ENCODE measurements at places on chromosomes 2 and 18.

- no peak for DNase-seq
Measured at GRCh38 chr2:138267161-138267901, 234.2 kb upstream of the SPOPL start.

DNA sequence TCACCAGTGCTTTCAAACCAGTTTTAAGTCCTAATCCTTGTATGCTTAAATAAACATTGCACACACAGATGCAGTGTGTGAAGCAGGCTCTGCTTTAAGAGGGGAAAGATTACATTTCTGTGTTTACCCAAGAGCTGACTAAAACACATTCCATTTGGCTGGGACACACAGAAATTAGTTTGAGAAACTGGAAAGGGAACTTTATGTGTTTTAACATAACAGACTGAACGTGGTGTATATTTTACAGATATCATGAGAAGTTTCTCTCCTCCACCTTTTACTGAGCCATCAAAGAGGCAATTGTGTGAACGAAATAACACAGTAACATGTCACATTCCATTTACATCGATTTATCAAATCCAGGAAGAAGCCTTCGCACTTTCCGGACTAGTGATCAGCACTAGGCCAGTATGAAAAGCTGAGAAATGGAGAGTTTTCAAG lies 121.8 kb downstream of the MAIP1 start:
- no peak for DNase-seq

- DNase-seq = no peak
Measured at GRCh38 chr2:161119483-161119882, 40.7 kb upstream of the TANK start.

- DNase-seq = no peak
Measured at GRCh38 chr2:209441541-209441940, 17.7 kb downstream of the MAP2 start.

DNA sequence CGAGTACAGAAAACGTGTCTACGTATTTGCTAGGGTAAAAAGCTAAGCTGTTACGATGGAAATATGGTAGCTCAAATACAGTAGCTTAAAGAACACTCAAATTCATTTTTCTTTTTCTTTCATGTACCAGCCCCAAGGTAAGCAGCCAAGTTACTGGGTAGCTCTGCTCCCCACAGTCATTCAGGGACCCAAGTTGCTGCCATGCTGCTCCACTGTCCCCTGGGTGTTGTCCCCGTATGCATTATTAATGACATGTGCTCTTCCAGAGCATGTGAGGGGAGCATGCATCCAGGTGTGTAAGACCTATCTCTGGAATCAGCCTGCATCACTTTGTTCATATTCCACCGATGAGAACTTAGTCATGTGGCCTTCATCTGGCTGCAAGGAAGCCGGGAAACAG lies 105.1 kb upstream of the SP3 start:
- no peak for DNase-seq

- no peak for DNase-seq
Measured at GRCh38 chr2:42743659-42743990, 20.3 kb downstream of the OXER1 start.

DNA sequence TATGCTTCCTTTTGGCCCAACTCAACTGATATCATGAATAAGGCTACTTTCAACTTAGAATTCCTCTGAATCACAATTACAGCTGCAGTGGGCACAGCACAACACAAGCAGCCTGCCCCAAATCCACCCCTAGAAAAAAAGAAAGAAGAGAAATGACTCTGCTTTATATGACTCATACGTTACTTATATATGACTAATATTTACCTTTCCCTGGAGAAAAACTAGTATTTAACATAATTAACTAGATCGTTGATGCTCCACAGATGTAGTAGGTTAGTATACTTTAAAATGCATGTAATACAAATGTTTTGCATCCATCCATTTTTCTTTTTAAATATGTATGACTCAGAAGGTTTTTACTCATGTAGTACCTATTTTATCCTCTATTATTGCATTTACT lies 133.3 kb upstream of the UNC80 start:
- no peak for DNase-seq

GRCh38 chr2:210818473-210818872 lies 262.1 kb downstream of the CPS1 start:
- DNase-seq = no peak

DNA sequence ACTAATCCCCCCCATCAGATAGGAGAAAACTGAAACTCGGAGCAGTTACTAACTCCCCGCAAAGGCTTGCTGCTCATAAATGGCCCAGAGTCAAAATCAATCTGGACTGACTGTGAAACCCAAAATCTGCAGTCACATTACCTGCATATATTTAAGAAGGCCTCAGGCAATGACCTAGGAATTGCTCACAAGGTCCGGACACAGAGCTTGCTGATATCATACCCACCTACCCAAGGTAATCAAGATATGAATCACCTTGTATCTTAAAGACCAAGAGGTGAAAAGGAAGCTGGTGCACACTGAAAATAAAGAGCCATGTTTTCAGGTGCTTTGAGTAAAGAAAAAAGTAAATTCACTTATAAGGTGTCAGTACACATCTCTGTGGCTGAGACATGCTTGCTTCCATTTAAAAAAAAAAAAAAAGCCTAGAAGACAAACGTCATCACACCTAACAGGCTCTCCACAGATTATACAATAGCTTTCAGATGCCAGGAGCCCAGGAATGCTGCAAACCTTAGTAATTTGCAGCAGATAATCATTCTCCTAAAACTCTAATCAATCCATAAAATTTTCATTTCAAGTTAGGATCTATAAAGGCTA lies 195.4 kb downstream of the ZEB2 start:
- DNase-seq = no peak

- DNase-seq = no peak
Measured at GRCh38 chr2:152088006-152088405, 10.8 kb downstream of the CACNB4 start.

GRCh38 chr2:97354576-97354975 lies 235.1 kb downstream of the ANKRD36B start:
- no peak for DNase-seq

DNA sequence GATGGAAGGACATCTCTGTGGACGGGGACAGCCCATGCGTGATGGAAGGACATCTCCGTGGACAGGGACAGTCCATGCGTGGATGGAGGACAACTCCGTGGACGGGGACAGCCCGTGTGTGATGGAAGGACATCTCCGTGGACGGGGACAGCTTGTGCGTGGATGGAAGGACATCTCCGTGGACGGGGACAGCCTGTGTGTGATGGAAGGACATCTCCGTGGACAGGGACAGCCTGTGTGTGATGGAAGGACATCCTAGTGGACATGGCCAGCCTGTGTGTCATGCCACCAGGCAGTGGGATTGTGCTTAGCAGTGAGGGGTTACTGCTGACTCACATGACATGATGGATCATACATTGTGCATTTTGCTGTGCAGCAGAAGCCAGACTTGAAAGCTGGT lies 30.0 kb upstream of the NFATC1 start:
- no peak for DNase-seq

DNA sequence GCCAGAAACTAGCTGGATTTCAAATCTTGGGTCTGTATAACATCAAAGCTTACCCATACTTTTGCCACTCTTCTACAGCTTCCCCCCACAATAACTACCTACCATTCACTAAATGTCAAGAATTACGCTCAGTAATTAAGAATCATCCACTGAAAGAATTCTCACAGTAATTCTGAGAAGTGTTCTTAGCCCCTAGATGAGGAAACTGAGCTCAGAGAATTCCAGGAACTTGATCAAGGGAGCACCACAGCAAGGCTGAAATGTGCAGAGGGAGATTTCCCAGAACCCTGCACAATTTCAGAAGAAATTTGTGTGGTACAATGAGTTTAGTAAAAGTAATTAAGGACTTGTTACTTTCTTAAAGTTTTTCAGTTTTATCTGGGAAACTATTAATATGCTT lies 194.5 kb upstream of the STK17B start:
- no peak for DNase-seq

- no peak for DNase-seq
Measured at GRCh38 chr2:190418727-190419126, 10.6 kb downstream of the MFSD6 start.

DNA sequence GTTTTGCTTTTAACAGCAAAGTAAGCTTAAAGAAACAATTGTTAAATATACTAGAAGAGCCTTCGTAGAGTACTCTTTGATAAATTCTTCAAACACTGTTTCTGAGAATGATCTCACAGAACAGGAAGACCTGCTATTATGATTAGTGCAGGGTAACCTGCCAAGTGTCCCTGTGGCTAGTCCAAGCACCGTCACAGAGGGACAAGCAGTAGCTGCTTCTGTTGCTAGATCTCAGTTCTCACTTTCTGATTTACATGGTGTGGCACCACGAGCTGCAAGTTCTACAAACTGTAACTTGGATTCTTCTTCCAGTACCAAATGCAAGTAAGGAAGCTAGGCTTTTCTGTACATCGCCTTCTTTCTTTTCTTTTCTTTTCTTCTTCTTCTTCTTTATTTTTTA lies 121.5 kb downstream of the PIEZO2 start:
- DNase-seq = no peak

GRCh38 chr18:47912343-47912742 lies 18.1 kb downstream of the SMAD2 start:
- DNase-seq = no peak

GRCh38 chr2:95273566-95274290 lies 521 bp upstream of the PROM2 start:
- peak; percentile 51 for DNase-seq
